ENCODE measurements at places on chromosomes 2 and 18.

DNA sequence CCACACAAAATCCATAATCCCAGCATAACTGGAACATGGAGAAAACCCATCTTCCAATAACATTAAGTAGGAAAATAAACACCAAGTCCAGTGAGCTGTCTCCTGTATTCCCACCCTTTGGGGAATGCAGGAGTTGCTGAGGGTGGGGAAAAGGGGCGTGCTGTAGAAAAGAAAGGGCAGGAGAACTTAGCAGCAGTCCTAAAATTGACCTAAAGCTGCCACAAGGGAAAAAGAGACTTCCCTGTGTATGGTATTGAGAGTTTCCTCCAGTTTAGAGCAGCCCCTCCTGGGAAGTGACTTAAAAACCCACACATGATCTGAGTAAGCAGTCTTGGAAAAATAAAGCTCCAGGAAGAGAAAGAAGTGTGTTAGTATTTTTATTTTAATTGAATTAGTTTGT lies 428.8 kb downstream of the THSD7B start:
- DNase-seq, result no peak

GRCh38 chr2:46376586-46376985 lies 79.4 kb downstream of the EPAS1 start:
- DNase-seq, result no peak

DNA sequence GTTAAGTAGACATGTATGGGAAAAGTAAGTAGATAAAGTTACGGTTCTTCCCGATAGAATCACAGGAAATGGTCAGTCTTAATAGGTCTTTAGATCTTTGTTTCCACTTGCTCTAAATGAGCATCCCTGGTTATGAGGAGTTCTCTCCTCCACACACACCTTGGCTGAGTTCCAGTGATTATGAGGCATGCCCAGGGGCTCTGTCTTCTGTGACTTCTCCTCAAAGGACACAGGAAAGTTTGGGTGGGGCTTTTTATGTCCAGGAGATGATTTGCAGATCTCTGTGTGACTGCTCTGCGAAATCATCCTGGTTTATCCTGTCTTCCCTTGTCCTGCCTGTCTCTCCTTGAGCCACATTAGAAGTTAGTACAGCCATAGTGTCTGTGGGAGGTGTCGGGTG lies 83.9 kb upstream of the EML6 start:
- DNase-seq, result no peak

GRCh38 chr2:208033701-208034502 lies 8.6 kb upstream of the PLEKHM3 start:
- DNase-seq, result no peak

- no peak for DNase-seq
These were observed 26.2 kb upstream of the INSIG2 start for GRCh38 chr2:118062048-118062447.

GRCh38 chr2:241304039-241304670 lies 11.3 kb downstream of the HDLBP start:
- no peak for DNase-seq
